Foreskin keratinocyte (primary cell): ENCODE measurements at places on chromosomes 7 and 10.
A peak's percentile ranks its signal among the peaks of the same experiment; 100 is the strongest.

DNA sequence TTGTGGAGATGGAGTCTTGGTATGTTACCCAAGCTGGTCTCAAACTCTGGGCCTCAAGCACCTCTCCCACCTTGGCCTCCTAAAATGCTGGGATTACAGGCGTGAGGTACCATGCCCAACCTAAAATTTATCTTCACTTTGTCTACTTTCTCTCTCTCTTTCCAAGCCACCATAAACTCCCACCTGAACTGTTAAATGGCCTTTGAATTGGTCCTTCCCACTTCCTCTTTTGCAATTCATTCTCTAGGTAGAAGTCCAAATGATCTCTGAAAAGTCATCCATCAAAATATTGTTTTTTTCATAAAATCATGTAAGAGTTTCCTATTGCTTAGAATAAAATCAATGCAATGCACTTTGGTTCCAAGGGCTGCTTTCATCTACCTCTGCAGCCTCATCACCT is 90.1 kb upstream of the CELF2 start:
- DNase-seq: no peak

- DNase-seq: no peak
These were observed 888.2 kb downstream of the LRMDA start for GRCh38 chr10:76319661-76320060.

- no peak for DNase-seq
These were observed 66.3 kb upstream of the SP4 start for GRCh38 chr7:21361413-21362125.

- no peak for DNase-seq
These were observed 279.7 kb downstream of the USP6NL start for GRCh38 chr10:11331726-11332125.

DNA sequence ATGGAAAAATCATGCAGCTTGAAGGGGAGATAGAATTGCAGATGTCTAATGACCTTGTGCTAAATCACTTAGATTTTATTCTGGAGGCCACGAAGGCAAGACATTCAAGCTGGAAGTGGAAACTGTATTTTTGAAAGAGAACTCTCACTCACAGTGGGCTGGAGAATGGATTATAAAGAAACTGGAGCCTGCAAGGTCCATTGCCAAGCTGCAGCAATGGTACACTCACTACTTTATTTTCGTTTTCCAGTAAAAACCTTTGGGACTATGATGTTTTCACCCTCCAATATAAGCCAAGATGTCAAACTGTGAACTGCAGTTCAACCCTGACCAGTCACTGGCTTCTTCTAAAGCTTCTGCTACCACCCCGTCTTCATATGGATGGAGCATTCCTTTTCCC is 62.0 kb downstream of the SKIDA1 start:
- DNase-seq: no peak

GRCh38 chr10:75770626-75771081 is 339.2 kb downstream of the LRMDA start:
- DNase-seq: no peak

- no peak for DNase-seq
These were observed 1.2 kb upstream of the SP8 start for GRCh38 chr7:20787660-20788419.

DNA sequence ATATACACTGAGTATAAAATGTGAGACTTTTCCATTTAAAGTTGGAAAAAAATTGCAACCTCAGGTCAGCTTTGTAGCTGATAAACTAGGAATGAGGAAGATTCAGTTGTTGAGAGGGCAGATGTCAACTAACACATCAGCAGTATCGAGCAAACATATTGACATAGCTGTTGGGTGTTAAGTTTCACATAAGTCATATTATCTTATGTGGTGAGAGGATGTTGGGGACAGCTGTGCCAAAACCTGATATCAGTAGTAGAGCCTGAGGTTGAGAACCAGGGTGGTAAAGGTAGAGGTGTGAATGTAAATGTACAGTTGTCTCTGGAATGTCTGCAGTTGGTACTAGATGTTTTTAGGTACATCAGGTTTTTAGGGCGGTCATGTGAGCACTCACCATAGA is 5.0 kb downstream of the ZRANB1 start:
- no peak for DNase-seq

DNA sequence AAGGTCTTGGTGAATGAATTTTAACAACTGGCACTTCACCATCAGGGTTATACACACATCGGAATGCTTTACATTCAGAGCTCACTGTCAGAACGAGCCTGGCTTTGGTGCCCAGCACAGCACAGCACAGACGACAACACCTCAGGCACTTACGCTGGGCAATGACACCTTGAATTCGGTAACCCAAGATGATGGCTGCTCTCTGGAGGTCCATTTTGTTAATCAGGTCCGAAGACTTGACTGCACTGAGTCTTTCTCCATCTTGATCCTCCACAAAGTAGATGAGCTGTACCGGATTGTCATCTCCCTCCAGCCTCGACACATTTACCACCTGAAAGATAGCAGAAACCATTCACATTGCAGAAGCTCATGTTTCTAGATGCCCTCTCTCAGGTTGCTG is 82.4 kb downstream of the KIAA1549 start:
- DNase-seq: no peak

GRCh38 chr7:54874804-54875203 is 115.8 kb upstream of the SEC61G start:
- no peak for DNase-seq

DNA sequence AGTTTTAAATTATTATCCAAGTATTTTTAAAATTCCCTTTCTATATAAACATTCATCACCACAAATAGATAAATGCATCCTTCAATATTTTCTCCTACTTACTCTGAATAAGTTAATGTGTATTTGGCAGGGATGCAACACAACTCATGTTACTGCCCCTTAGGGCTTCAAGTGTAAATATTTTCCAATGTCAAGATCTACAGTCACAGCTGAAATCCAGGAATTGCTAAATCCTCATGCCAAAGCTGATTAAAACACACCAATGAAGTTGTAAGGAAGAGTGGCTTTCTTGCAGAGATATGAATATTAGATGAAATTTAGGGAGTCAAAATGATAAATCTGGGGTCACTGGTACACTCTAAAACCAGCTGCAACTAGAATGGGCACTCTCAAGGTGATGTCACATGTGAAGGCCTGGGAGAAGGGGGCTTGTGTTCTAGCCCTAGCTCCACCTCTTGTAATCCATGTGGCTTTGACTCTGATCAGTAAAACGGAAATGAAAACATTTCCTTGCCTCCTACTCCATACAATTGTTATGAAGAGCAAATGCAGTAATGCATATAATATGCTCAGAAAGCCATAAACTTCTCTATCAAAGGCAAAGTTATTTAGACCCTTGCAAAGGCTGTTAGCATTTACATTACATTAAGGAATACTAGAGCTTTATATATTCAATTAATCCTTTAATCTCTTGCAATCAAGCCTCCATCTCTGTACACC is 228.1 kb upstream of the NFE2L3 start:
- DNase-seq: no peak

DNA sequence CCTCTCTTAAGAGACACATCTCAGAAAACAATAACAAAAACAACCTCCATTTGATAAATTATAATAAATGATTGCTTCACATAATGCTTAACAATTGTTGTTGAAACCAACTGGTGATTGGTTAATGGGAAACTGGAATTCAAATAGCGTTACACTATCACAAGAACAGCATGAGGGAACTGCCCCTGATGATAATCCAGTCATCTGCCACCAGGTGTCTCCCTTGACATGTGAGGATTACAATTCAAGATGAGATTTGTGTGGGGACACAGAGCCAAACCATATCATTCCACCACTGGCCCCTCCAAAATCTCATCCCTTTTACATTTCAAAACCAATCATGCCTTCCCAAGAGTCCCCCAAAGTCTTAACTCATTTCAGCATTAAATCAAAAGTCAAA is 375.9 kb downstream of the BMPER start:
- DNase-seq: no peak

DNA sequence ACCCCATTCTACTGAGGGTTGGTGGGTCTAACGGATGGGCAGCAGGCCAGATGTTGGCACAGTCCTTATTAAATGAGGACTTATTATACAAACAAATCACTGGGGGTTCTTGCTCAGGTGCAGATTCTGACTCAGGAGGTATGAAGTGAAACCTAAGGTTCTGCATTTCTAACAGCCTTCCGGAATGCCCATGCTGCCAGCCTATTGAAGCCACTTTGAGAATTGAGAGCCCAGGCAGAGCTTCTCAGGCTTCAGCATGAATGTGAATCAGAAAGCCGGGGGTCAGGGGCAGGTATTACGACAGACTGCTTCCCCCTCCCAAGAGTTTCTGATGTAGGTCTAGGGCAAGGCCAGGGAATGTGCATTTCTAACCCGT is 34.1 kb upstream of the NPFFR1 start:
- no peak for DNase-seq

- DNase-seq: peak; percentile 63
These were observed 623 bp downstream of the TYSND1 start for GRCh38 chr10:70145666-70146488.

DNA sequence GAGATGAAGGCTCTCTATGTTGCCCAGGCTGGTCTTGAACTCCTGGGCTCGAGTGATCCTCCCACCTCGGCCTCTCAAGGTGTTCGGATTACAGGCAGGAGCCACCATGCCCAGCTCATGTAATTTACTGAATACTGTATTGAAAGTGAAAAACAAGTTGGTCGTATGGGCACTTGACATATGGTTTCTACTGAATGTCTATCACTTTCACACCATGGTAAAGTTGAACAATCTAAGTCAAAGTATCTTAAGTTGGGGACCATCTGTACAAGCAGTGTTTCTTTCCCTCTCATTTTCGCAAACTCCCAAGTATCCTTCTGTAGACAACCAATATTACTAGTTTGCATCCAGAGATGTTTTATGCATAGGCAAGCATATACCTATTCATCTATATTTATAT is 116.6 kb downstream of the TMEM178B start:
- DNase-seq: no peak

GRCh38 chr7:100065452-100066186 is 15.9 kb downstream of the ZNF3 start:
- no peak for DNase-seq

DNA sequence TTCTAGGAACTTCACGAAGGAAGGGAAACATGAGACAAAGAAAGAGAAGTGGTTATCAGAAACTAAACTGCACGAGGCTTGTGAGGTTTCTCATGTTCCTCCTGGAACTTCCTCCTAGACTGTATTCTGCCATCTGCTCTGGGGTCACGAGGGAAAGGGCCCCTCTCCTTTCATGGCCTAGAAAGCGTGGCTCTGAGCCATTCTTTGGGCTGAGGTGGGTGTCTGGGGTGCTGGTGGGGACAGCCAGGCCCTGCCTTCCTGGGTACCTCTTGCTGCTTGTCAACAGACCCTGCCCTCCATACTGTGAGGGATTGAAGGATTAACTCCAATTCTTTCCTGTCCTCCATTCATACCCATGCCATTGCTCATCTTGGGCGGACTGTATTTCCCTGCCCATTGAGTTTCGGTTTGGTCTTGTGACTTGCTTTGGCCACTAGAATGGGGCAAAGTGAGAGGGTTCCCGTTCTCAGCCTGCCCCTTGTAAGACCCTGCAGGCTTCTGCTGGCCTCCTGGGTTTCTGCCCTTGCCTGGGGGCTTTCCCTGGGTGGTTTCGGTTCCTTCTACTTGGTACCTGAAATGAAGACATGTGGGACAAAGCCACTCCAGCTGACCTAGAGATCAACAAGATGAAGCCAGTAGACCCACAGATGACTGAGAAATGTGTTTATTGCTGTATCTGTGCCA is 14.9 kb upstream of the GIMAP8 start:
- DNase-seq: no peak

DNA sequence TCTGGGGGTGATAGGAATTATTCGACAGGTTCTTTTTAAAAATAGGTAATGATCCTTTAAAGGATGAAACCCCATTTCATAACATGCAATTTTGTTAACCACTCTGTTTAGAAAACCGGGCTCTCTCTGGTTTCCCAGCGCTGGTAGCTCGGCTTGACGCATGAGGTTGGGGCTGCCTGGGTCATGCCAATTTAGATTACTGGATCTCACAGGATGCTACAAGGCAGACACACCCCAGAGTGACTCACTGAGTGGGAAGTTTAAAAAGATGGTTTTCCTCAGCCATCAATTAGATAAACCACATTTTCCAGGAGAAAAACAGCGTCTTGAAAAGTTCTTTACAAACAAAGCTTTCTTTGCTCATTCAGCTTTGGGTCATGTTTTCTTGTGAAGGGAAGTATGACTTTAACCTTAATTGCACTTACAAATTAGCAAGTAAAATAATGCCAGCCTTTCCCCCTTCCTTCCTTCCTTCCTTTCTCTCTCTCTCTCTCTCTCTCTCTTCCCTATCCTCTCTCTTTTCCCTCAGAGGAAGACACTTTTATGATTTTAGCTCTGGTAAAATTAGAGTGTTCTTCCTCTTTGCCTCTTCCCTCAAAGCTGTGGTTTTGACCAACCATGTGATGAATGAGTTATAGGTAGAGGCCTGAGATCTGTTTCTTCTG is 99.8 kb downstream of the EPDR1 start:
- DNase-seq: no peak

DNA sequence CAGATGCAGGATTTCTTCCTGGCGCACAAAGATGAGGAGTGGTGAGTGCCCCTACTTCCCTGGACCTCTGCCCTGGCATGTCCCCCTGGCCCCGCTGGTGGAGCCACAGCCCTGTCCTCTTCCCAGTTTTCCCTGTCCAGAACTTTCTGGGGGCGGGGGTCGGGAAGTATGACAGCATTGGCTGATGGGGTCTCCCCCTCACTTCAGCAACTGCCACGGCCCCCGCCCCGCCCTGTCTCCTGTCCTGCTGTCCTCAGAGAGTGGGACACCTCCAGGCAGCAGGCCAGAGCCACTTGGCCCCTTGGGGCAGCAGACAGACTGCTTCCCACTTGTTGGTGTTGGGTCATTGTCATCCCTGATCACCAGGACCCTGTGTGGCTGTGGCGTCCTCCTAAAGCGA is 7.3 kb downstream of the SRRT start:
- DNase-seq: no peak

DNA sequence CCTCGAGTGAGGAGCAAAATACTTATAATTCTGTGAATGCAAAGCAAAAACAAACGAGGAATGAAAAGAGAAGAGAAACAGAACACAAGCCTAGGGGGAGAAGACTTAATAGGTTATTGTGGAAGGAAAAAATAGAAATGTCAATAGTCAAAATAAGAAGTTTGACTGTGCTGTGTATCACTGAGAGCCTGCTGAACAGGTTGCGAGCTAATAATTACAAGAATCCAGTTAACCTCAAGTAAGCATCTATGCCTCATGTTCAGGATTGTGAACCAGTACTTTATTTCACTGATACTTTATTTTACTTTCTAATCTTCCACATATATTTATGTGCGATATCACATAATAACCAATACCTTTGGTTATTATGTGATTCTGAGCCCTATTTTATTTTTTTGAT is 316.7 kb downstream of the OTUD1 start:
- no peak for DNase-seq

DNA sequence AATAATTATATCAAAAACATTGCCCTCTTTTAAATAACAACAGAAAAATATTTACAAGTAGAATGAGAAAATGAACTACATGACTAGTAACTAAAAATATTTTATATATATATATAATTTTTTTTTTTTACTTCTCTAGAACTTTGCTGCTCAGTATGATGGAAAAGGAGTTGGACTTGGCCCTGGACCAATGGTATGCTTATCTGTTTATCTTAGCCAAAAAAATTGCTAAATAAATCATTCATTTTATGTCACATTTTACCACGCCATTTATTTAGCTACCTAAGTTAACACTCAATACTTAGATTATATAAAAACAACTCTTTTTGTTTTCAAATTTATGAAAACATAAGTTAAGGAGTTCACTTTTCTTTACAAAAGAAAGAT is 6.7 kb downstream of the COL1A2 start:
- DNase-seq: no peak
